C1 segment of cervical spinal cord (tissue), 14 donors: ENCODE measurements at places on chromosomes 1 and 21.

GRCh38 chr1:39919545-39919944, 17.8 kb upstream of the MYCL start:
- DNase-seq: peak; percentile 9

- DNase-seq: no peak
Observed at GRCh38 chr1:20266642-20267041, 24.0 kb upstream of the VWA5B1 start.

DNA sequence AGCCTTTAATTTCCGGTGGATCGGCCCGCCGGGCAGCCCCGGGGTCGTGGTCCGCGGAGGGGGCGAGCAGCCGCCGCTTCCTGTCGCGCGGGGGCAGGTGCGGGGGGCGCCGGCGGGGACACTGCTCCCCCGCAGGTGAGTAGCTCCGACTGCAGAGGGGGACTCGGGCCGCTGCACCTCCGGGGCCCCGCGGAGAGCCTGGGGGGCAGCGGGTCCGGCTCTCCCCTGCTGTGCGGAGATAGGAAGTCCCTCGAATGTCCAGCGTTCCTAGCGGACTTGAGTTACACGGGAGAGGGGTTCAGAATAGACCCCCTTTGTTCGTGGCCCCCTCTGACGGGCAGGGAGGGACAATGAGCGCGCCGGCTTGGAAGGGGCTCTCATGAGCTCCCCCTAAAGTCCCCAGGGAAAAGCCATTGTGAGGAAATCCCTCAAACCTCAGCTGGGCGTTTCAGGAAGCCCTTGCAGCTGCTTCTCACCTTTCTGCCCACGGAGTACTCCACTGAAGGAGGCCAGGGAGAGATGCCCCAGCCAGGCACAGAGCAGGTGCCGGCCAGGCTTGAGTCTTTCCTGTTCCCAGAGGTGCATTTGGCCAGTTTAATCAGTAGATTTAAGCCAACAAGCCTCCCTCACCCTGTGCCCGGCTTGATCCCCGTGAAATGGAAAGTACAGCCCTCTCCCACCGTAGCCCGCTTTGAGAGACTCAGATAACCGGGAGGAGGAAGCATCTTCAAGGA, 925 bp downstream of the PDE9A start:
- no peak for DNase-seq

DNA sequence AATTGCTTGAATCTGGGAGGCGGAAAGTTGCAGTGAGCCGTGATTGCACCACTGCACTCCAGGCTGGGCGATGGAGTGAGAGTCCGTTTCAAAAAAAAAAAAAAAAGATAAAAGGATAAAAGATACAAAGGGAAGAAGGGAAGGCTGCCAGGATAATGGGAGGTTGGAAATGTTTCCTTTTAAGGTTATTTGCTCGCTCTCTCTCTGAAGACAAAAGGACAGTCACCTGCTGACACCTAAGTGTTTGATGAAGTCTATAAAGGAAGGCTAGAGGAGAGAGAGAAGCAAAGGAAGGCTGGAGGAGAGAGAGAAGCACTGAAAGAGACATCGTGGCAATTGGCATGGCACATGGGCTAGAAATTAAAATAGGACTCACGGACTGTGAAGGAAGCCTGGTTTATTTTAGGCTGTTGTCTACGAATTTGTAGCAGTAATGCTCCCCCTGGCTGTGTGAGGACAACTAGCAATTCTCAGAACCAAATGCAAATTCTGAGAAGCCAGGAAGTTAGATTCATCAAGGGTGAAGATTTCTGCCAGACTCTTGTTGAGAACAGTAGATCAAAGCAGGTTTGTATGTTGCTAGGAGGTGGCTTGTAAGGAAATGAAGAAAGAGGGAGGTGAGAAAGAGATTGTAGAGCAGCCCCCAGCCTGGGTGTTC, 154.2 kb downstream of the ZP4 start:
- DNase-seq: no peak

GRCh38 chr1:61450872-61451571, 273.9 kb downstream of the TM2D1 start:
- DNase-seq: no peak

GRCh38 chr1:9761855-9762254, 61.9 kb downstream of the CLSTN1 start:
- no peak for DNase-seq

DNA sequence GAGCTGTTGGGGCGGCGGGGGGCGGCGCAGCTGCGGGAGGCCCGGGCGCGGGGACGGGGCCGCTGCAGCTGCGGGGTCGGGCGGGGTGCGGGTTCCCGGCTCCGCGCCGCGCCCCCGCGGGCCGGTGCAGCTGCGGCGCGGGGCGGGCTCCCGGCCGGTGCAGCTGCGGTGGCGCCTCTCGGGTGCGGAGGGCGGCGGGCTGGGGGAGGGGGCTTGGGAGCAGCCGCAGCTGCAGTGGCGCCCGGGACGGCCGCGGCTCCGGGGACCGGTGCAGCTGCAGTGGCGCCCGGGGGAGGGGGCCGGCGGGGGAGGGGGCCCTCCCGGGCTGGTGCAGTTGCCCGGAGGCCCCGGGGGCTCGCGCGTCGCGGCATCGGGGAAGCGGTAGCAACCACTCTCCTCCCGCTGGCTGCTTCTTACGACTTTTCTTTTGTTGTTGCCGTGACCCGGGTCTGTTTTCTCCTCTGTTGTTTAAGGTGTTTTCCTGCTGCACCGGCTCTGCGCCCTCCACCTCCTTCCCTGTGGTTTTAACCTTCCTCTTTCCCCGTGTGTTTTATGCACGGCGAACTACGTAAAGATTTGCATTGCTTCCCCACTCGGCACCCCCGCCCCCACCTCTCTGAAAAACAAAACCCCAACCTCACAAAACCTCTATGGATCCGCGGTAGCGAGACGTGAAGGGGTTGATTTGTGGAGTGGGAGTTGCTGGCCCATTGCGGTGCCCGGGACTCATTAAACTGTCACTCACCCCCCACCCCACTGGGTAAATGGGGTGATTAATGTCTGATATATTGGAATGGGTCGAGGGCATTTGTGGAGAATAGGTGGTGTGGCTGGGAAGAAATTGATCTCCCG, 1.7 kb upstream of the ZBTB18 start:
- peak; percentile 77 for DNase-seq

DNA sequence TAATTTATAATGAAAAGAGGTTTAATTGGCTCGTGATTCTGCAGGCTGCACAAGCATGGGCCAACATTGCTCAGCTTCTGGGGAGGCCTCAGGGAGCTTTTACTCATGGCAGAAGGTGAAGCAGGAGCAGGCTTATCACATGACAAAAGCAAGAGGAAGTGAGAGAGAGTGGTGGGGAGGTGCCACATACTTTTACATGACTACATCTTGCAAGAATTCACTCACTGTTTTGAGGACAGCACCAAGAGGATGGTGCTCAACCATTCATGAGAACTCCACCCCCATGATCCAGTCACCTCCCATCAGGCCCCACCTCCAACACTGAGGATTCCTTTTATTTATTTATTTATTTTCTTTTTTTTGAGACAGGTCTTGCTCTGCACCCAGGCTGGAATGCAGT, 5.5 kb upstream of the PLEKHM2 start:
- DNase-seq: no peak

GRCh38 chr1:32622806-32623681, 27.3 kb downstream of the ZBTB8OS start:
- no peak for DNase-seq

- DNase-seq: no peak
Observed at GRCh38 chr1:114330451-114330983, 176.8 kb upstream of the SYT6 start.

GRCh38 chr1:83905315-83905907, 93.5 kb downstream of the TTLL7 start:
- no peak for DNase-seq

DNA sequence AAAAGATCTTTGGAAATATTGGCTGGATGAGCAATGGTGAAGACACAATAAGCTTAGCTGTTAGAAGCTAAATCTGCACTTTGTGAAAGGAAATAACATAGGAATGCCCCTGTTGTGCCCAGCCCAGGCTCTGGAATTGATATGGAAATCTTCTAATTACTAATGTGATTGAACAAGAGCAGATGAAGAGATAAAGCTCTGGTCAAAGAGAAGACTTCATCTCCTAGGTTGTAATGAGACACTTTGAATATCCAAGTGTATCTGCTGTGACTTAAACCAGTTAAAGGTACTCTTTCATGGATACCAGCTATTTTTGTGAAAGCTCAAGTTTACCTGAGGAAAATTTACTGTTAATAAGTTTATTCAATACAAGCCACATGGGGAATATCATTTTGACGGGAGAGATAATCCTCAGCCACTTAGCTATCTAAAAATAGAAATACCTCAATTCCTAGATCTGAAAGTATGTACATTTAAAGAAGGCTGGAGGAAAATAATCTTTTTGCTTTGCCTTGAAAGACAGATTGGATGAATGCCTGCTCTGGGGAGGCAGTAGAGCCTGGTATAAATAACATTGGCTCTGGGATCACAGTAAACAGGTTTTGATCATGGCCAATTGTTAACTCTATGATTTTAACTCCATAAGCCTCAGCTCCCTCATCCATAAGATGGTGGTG, 494.0 kb upstream of the B3GALT2 start:
- no peak for DNase-seq

- DNase-seq: no peak
Observed at GRCh38 chr1:5819391-5820025, 172.7 kb downstream of the NPHP4 start.

- DNase-seq: no peak
Observed at GRCh38 chr1:53044926-53045325, 17.1 kb upstream of the PODN start.
